ENCODE measurements at places on chromosomes 7 and 10. TPM values are rescaled to one million over a fixed set of nuclear protein-coding genes. Genes with fewer than 3 reads are reported as not detected.

Gene NKX2-3
- total RNA-seq = 0.07 TPM

Gene SNX13
- 26.6 TPM for total RNA-seq

Gene SLIT1
- 0.04 TPM for total RNA-seq

Gene PAPOLB
- total RNA-seq = 0.04 TPM

Gene PLPP4
- total RNA-seq = 5.2 TPM

Gene GARS1
- 159 TPM for total RNA-seq

Gene ASB10
- not detected for total RNA-seq

Gene CYP3A4
- not detected for total RNA-seq

Gene HHEX
- 50.5 TPM for total RNA-seq

DNA sequence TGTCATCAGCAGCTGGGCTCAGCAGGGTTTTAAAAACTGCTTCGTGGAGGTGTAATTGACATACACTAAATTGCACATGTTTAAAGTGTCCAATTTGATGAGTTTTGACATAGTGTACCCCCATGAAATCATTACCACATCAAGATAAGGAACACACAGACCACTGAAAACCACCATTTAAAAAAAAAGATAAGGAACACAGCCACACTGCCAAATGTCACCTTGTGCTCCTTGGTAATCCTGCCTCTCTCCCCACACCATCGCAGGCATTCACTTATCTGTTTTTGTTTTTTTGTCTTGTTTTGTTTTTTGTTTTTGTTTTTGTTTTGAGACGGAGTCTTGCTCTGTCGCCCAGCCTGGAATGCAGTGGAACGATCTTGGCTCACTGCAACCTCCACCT, 75.0 kb downstream of the NEURL1 start:
- no peak for DNase-seq

GRCh38 chr7:17988141-17988540, 39.5 kb downstream of the PRPS1L1 start:
- DNase-seq = no peak

DNA sequence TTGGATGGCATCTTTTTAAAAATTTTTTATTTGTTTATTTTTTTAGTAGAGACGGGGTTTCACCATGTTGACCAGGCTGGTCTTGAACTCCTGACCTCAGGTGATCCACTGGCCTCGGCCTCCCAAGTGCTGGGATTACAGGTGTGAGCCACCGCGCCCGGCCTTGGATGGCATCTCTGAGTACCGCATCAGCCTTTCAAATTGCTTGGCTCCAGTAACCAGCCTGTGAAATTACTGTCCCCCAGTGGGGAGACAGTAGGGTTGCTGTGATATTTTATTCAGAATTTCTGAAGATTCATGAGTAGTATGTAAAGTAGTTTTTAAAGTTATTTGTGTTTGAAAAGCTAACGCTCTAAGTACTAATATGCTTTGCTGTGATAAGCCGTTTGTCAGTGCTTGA, 1.2 kb downstream of the NUB1 start:
- DNase-seq = no peak

DNA sequence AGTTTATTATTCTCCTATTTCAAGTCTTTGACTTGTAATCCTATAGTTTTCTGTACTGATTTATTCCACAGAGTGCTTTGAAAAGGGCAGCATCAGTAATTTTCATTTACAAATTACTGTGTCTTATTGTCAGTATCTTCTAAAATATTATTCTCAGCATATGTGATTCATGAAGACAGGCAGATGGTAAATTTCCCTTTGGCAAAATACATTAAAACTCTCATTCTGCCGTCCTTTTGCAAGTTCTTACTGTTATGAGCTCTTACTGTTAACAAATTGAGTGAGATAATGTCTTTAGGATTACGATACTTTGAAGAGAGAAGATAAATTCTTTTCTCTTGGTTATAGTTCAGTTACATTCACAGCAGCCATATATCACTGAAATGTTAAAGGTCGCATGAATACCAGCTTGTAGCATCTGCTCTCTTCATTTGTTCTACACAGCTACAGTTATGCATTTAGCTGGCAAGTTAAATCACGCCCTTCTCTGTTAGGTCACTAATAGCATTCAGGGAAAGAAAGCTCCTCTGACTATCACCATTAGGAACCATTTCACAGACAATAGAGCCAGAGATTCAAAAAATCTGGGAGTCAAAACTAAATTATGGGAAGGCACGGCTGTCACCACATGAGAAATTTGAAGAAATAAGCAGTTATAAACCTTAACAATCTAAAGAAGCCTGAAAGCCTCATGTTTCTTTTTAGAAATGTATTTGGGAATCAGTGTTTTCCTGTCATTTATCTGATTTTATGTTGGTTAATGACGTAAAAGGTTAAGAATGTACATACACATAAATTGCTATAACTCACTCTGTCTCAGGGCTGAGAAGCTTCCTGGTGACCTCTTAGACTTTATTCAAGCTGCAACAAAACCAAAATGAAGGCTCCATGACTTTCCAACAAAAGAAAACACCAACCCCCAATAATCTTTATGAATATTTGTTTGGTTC, 109.6 kb upstream of the SP4 start:
- DNase-seq = peak; percentile 11

DNA sequence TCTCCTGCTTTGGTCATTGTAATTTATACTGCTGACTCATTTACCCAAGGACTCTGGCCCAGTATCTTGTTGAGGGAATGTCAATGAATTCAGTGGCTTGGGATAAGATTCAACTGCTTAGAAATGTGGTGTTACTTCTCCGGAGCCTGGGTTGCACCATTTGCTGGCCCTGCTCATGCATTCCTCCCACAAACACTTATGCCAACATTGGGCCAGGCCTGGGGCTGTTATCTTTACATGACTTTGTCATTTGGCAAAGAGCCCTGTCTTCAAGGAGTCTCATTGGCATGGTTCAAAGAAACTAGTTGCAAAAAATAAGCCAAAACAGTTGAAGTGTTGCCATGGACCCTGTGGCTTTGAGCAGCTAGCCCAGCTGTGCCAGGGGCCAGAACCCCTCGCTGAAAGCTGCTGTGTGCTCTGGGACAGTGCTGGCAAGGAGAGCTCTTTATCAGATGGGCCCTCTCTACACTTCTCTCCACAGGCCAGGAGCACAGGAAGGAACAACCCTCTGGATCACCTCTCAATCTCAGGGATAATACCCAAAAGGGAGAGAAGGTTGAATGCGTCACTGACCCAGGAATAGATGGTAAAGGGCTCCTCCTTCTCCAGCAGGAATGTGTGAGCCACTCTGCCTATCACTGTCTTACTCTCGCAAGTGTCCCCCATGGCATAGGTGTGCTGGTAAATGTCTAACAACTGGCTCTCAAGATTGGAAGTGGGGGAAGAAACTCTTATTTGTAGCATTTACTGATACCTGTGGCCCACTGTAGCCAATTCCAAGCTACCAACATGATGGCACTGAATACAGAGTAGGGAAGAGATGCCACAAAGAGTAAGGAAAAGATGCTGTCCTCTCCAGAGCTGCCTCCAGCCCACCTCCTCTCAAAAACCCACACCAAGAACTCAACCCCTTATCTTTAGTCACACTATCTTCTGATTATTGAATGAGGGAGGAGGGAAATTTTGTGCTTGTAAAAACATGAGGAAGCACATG, 23.5 kb upstream of the PDE1C start:
- DNase-seq = no peak

DNA sequence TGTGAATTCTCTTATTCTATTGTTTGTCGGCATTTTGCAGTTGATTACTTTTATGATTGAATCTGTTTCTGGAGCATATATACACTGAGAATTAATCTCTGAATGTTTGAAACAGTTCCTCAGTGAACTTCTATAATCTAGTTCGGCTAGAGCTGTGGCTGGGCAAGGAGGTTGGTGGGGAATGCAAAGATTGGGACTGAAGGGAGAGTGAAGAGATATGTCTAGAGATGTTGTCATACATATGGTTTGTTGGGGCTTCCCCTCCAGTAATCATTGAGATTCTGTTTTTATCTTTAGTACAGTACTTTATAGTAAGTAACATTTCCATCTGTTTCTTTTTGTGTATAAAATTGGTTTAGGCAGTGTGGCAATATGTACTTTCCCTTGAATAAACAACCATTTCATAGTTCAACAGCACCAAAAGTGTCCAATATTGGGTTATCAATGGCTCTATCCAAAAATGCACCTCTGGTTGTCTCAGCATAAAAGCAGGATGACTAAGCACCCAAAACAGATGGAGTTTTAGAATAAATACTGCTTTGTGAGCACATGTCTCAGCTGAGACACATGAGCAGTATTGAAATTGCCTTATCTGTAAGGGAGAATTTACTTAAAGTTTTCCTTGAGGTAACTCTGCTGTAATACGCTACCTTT, 36.7 kb downstream of the WAC start:
- DNase-seq = no peak

- no peak for DNase-seq
Measured at GRCh38 chr7:124033095-124033806, 384 bp upstream of the TMEM229A start.

DNA sequence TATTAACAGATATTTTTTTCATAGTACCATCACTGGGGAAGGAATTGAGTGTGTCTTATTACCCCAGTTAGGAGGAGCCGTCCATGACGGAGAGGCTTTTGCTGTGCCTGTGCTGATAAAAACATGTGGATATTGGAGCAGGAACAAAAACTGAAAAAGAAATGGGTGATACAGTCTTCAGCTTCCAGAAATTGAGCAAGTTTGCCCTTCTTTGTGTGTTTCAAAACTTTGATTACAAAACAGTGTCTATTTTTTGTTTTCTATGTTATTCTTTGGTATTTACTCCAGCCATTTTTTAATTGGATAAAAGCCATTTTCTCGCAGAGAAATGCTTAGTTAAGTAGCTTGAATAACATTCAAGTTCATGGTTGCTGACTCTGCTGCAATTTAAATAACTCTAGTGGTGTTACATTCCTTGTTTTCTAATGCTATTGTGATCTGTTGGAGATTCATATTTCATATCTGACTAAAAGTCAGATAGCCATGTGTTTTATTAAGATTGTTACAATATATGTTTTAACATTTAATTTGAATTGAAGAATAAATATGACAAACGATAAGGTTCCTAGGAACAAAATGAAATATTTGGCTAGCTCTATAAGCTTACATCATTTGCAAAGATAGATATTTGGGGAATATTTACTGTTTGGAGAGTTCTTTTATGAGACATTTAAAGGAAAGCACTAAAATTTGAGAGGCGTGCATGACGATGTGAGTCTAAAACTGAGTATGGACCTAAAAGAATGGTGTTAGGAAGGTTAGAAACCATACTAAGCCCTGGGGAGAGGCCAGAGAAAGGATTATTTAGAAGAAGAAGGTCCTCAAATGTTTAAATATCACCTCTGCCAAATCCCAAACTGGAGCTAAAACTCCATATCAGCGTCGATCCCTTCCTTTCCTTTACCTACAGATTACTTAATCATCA, 747.3 kb upstream of the CELF2 start:
- DNase-seq = no peak

GRCh38 chr7:11343818-11344413, 370.2 kb downstream of the PHF14 start:
- no peak for DNase-seq

- DNase-seq = no peak
Measured at GRCh38 chr10:52331638-52332364, 17.7 kb downstream of the DKK1 start.

- no peak for DNase-seq
Measured at GRCh38 chr7:73899731-73900142, 38.8 kb downstream of the TMEM270 start.

GRCh38 chr10:123229927-123230630, 75.9 kb downstream of the BUB3 start:
- no peak for DNase-seq

- DNase-seq = no peak
Measured at GRCh38 chr10:132634241-132634946, 96.8 kb downstream of the INPP5A start.

DNA sequence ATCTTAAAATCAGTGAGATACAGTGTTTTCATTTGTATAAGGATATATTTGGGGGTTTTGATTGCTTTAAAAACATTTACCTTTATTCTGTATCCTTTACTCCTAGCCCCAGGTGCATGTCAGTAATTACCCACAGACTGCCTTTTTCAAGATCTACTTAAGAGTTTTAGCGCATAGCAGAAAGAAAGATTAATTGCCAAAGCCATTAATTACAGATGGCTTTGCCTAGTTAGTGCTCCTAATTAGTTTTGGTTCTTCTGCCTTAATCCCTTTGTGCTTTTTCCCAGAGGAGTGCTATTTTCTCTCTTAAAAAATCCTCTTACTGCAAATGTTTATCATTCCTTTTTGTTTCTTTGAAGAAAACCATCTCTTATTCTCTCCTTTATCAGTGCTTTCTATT, 122.8 kb downstream of the MAPK8 start:
- DNase-seq = no peak
